ENCODE measurements at places on chromosomes 5 and 9.

- no peak for DNase-seq
Observed at GRCh38 chr5:149526845-149527590, 24.2 kb downstream of the CSNK1A1 start.

DNA sequence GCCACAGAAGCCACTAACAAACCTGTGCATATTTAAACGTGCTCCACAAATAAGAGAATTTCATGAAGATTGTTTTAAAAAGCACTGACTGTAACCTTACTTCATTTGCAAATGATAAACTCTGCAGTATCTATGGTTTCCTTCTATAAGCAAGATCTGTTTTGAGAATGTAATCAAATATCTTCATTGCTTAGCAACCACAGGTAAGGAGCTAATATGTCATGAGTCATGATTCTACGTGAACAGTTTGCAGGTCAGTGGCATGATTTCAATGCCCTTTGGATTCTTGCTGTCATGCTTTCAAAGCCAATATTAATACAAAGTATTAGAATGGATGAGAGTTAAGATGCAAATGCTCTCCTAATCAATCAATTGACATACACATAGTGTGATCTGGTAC, 325.0 kb downstream of the EDIL3 start:
- no peak for DNase-seq

- no peak for DNase-seq
Observed at GRCh38 chr5:11407556-11408145, 496.6 kb downstream of the CTNND2 start.

- DNase-seq = no peak
Observed at GRCh38 chr9:121884057-121884541, 209.0 kb downstream of the TTLL11 start.

GRCh38 chr5:54656261-54656728, 138.7 kb downstream of the SNX18 start:
- no peak for DNase-seq

Measured in dermis microvascular lymphatic vessel endothelial cell (primary cell).